ENCODE measurements at places on chromosomes 5 and 9.

DNA sequence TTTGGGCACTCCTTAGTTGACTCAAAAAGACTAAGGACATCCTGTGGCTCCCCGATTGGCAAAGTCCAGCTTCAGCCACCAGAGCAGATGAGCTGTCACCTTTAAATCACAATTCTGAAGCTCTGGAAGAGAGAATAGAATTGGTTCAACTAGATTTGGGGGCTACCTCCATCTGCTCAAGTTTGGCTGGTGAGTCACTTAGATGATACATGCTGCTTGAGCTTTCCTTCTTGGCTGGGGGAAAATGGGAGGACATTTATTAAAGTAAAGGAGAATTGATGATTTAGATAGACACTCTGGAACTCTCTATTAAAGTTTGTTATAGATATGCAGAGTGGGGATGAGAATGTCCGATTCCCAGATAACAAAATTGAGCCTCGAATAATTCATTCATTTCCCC lies 30.0 kb upstream of the GRIA1 start:
- no peak for DNase-seq

DNA sequence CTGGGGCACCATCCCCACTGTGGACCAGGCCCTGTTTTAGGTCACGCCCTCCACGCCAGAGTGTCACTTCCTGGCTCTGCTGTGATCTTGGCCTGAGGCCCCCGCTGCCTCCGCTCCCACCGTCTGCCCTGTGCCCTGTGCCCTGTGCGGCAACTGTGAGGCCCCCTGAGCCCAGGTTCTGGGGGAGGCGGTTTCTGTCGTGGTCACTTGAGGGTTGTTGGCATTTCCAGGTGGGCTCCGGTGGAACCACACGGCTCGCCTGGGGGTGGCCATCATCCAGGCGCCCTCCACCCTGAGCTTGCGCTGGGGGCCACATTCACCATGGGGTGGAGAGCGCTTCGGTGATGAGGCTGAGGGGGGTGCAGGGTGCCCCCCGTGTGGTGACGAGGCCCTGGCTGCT lies 6.6 kb downstream of the DPP7 start:
- no peak for DNase-seq

DNA sequence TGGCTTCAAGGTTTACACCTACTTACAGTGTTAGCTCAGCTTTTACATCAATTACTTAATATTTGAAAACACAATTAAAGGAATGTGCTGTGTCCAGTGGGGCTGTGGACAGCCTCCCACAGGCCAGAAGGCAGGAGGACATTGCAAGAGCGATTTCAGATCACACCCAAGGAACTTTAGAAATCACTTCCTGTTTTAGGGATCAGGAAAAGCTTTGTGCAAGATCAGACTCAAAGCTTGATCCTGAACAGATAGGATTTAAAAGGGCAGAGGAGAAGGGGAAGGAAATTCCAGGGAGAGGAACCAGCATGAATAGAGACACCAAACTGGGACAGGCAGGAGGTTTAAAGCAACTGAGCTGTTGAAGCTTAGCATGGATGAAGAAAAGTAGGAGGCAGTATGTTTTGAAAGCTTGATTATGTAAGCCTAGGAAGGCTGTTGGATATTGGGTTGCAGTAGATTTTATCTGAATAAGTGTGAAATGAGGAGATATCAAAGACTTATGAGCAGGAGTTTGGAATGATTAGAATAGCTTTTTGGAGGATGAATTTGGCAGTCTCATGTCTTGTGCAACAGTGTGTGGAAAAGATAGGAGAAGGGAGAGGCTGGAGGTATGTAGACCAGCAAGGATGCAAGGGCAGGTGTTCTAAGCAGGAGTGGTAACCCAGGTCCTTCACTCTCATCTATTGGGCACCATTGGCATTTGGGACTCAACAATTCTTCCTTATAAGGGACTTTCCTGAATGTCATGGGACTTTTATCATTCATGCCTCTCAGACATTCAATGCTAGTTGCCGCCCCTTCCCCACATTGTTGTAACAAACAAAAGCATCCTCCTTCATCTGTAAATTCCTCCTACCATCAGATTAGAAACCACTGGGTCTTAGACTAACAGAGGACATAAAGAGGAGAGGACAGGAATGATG lies 123.5 kb downstream of the TARS1 start:
- DNase-seq = no peak

DNA sequence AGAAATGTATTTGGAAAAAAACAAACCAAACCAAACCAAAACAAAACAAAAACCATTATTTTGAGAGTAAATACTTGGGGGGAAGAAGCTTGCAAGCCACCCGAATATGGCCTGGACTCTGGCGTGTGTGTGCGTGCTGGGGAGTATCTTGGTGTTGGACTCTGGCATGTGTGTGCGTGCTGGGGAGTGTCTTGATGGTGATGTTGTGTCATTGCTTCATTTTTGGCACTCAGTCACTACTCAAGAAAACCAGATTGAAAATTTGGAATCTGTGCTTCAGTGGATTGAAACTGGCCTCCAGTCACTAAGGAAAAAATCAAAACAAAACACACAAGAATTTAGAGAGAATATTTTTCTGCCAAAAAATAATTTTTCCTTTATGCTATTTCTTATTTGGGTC lies 76.1 kb downstream of the ARRDC3 start:
- DNase-seq = no peak

- no peak for DNase-seq
These were observed 116.1 kb downstream of the DCP2 start for GRCh38 chr5:113092683-113093082.

DNA sequence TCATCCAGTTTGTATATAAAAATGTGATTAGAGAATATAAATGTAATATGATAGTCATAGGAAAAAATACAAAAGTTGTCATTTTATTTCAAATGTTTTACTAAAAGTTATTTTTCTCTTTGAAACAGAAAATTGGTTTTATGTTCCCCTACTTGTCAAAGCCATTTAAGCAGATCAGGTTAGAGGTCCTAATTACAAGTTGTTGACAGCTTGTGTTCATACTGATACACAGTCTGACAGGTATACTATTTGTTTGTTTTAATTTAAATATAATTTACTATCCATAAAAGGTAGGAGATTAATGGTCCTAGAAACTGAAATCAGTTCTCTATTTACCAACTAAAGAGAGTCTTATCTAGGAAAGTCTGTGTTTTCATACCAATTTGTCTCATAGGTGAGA lies 250.4 kb upstream of the TMEM161B start:
- DNase-seq = no peak

GRCh38 chr5:104533498-104533897 lies 970.9 kb upstream of the NUDT12 start:
- no peak for DNase-seq

DNA sequence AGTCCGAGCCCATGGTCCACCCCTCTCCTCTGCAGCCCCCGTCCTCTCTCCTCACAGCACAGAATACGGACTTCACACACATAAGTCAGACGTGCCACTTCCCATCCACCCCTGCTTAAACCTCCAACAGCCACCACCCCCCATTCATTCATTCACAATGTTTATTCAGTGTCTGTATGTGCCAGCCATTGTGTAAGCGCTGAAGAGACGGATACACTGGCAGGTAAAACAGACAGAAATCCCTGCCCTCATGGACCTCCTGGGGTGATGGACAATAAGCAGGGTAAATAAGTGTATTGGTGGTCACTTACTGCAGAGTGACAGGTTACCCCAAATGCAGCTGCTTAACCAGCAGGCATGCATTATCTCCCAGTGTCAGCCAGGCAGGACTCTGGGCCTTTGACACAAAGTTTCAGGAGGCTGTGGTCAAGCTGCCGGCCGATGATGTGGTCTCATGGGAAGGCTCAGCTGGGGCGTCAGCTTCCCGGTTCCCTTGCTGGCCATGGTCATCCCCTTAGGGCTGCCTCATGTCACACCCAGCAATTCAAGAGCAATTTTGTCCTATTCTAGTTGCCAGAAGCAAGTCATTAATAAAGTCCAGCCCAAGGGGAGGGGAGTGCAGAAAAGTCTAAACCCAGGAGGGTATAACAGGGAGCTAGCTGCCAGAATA lies 1.8 kb upstream of the PAXX start:
- DNase-seq = no peak

DNA sequence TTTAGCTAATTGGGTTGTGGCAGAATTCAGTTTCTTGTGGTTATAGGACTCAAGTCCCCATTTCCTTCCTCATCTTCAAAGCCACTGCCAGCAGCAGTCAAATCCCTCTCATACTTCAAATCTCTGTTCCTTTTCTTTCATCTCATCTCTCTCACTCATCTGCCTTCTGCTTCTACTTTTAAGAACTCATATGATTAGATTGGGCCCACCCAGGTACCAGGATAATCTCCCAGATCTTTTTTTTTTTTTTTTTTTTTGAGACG lies 8.0 kb upstream of the REEP5 start:
- DNase-seq = no peak

- DNase-seq = no peak
These were observed 131.6 kb downstream of the PRDM6 start for GRCh38 chr5:123220621-123221146.

DNA sequence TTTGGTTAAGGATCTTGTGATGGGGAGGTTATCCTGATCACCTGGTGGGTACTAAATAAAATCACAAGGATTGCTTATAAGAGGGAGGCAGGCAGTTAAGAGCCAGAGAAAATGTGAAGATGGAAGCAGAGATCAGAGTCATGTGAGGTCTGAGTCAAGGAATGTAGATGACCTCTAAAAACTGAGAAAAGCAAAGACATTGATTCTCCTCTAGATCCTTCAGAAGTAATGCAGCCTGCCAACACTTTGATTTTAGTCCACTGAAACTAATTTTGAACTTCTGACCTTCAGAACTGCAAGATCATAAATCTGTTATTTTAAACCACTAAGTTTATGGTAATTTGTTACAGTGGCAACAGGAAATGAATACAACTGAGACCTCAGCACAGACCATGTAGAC lies 499.0 kb downstream of the GADD45G start:
- no peak for DNase-seq

GRCh38 chr5:137761566-137761965 lies 7.4 kb upstream of the HNRNPA0 start:
- peak; percentile 30 for DNase-seq

DNA sequence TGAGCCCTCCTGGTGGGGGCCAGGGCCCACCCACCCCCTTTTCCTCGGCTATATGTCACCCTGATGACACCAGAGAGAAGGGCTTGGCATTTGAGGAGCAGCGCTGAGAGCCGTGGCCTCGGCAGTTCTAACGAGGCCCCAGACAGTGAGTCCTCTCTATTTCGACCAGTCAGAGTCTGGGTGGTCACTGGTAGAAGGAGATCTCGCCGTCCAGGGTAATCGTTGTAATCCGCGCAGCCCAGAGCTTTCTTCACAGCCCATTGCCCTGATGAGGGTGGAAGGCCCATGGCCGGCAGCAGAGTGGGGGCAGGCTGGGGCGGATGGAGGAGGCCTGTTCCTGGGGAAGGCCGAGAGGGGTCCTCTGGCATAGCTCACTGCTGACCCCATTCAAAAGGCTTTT lies 70.2 kb downstream of the PSMB7 start:
- no peak for DNase-seq

GRCh38 chr9:21286659-21287058 lies 18.5 kb downstream of the IFNA5 start:
- DNase-seq = no peak

DNA sequence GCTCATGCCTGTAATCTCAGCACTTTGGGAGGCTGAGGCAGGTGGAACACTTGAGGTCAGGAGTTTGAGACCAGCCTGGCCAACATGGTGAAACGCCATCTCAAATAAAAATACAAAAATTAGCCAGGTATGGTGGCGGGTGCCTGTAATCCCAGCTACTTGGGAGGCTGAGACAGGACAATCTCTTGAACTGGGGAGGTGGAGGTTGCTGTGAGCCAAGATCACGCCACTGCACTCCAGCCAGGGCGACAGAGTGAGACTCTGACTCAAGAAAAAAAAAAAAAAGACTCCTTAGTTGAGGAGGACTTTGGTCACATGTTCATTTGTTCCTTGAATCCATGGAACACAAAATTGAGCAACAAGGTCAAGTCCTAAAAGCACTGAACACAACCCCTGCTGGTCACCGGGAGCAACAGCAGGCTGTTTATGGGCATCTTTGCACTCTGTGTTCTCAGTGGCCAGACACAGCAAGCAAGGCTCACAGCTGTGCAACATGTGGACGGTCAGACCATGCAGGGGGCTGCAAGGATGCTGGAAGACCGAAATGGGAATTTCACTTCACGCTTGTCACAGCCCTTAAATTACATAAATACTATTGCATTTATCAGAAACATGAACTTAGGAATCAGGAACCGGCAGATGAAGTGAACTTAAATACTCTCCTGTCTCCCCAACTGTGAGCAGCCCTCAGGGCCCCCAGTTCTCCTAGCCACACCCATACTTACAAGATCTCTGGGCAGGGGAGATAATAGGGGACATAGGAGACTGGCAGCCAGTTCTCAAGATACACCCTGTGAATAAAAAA lies 2.8 kb downstream of the GBGT1 start:
- peak; percentile 73 for DNase-seq

GRCh38 chr9:76610011-76610352 lies 151.0 kb downstream of the GCNT1 start:
- DNase-seq = peak; percentile 29

DNA sequence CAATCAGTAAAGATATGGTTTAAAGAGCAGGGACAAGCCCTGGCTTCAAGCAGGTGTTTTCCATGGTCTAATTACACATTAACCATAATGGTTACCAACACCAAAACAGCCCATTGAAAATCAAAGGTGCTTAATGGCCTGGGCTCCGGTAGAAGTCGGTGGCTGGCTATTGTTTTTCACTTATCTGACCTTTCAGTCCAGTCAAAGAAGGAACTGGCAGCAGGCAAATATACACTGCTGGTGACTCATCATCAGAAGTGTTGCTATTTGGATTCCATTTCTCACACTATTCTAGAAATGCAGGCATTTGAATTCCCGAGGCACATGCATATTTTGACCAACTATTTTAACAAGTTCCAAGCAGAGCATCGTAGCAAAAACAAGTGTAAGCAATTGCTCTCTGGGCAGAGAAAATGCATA lies 26.3 kb upstream of the GABRP start:
- no peak for DNase-seq

DNA sequence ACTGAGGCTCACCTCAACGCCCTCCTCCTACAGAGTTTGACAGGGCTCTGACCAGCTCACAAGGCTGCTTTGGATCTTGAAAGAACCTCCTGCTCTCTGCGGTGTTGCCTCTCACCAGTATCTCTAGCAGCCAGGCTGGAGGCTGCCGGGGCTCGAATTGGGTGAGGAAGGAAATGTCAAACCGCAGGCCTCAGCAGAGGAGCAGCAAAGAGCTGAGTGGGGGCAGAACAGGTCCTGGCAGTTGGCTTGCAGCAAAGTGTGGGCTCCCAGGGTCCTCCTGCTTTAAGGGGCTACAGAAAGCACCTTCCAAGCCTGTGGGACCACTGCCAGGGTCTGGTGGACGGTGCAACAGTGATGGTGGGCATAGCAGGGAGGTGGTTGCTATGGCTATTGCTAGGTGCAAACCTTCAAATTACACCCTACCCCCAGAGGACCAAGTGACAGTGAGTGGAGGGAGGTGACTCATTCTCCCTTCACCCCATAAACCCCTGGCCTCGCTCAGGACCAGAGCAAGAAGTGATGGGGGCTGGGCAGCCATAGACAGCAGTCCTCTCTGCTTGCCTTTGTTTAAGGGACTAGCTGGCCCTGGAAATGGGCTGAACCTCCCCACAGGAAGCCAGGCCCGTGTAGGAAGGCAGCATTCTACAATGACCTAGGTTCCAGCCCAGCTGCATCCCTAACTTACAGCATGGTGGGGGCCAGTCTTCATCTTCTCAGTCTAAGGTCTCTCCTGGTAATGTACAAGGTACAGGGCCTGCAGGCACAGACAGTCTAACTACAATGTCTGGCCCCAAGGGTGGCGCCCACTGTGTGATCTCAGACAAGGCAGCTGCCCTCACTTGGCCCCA lies 18.7 kb downstream of the LCP2 start:
- no peak for DNase-seq

GRCh38 chr5:132895719-132896305 lies 22.3 kb downstream of the LEAP2 start:
- no peak for DNase-seq
